NCI-H1092 (cell line): ENCODE measurements at places on chromosomes 3 and 15.

GRCh38 chr3:40939741-40940130 is 259.6 kb upstream of the CTNNB1 start:
- no peak for DNase-seq

- no peak for DNase-seq
Observed at GRCh38 chr3:177624528-177625495, 427.5 kb upstream of the TBL1XR1 start.

DNA sequence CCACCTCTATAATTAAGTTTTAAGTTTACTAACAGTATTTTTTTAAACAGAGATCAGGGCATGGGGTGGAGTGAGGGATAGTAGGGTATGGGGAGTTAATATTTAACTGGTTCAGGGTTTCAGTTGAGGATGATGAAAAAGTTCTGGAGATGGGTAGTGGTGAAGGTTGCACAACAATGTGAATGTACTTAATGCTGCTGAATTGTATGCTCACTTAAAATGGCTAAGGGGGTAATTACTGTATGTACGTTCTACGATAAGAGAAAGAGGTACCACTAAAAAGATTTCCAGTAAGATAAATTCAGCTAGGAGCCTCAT is 101.4 kb downstream of the TNIK start:
- DNase-seq, result no peak

GRCh38 chr3:61626484-61626883 is 65.1 kb downstream of the PTPRG start:
- DNase-seq, result no peak

DNA sequence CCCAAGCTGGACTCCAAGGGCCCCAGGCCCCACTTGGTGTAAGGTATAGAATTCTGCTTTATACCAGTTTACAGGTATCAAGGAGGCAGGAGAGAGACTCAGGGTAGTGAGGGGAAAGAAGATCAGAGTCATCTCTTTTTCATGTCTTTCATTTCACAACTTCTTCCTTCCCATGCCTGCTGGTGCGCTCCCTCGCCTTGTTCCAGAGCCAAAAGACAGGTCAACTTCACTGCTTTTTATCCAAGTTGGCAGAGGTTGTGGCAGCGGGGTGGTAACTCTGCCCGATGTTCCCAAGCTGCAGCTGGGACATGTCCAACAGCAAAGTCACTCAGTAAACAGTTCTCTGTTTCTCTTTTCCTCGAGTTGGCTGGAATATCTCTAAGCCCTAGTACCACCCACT is 86.3 kb upstream of the TCF12 start:
- DNase-seq, result no peak

GRCh38 chr3:114669614-114670013 is 375.8 kb downstream of the TIGIT start:
- no peak for DNase-seq

DNA sequence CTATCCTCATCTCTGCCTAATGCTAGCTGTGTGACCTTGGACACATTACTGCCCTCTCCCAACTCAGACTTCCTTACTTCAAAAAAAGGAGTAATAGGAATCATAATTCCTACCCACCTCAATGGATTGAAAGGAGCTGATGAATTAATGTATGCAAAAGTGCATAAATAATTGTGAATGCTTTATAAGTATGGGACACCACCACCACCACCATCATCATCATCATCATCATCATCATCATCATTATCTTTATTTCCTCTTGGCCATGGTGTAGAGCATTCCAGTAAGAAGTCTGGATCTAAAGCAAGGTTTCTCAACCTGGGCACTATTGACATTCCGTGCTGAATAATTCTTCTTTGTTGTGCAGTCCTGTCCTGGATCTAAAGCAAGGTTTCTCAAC is 282.5 kb downstream of the MEX3B start:
- DNase-seq, result no peak

- no peak for DNase-seq
Observed at GRCh38 chr3:50194903-50195500, 3.6 kb downstream of the GNAT1 start.

GRCh38 chr3:122103821-122104514 is 48.8 kb downstream of the CD86 start:
- DNase-seq, result no peak

DNA sequence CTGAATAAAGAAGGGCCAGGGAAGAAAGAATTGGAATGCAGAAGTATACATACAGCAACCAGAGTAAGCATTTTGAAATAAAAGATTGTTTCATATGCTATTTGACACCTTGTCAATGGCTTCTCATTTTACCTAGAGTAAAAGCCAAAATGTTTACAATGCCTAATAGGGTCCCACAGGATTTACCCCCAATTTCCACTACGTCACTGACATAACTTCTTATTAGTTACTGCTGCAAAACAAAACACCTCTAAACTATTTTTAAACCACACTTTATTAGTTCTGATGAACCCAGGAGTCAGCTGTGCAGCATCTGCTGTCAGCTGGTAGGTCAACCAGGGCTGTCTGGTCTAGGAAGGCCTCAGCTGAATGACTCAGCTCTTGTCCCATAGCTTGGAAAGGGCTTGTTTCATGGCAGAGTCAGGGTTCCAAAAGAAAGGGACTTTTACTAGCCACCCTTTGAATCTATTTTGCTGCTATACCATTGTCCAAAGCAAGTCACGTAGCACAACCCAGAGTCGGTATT is 945.1 kb downstream of the EPHA3 start:
- no peak for DNase-seq

DNA sequence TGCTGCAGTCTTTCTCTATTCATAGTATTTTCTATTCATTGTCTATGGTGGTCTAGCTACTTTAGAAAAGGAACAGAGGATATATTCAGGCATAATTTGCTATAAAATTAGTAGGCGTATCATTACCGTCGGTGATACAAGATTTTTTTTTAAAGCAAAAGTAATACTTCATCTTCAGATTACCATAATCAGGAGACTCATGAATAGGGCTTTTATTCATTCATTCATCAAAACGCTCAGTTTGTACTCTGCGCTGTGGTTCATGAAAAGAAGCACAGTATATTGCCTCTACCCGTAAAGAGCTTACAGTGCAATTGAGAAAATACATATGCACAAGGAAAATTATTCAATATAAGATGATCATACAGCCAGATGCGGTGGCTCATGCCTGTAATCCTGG is 136.7 kb upstream of the CHRM5 start:
- DNase-seq, result no peak

DNA sequence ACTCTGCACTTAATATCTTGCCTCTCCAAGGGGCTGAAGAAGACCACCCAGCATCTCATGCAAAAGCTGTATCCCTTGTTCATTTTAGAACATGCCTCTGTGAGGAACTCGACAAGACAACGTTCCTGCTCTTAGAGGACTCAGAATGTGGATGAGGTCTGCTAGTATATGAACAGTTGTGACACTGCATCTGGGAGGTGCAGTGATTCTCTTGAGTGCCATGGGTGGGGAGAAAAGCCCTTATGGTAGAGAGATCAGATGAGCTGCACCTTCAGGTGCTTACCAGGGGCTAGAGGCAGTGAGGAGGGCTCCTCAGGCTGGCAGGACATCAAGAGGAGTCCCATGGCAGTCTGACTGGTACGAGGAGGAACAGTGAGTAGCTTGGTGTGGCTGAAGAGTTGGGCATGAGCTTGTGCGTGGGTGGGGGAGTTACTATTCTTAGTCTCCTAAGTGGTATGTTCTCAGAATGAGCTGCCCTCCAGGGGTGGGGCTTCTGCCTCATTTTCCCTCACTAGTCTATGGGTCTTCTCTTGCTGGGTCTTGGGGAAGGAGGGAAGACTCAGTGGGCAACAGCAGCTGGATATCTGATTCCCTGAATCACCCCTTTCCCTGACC is 56.7 kb upstream of the ATP2B2 start:
- no peak for DNase-seq

DNA sequence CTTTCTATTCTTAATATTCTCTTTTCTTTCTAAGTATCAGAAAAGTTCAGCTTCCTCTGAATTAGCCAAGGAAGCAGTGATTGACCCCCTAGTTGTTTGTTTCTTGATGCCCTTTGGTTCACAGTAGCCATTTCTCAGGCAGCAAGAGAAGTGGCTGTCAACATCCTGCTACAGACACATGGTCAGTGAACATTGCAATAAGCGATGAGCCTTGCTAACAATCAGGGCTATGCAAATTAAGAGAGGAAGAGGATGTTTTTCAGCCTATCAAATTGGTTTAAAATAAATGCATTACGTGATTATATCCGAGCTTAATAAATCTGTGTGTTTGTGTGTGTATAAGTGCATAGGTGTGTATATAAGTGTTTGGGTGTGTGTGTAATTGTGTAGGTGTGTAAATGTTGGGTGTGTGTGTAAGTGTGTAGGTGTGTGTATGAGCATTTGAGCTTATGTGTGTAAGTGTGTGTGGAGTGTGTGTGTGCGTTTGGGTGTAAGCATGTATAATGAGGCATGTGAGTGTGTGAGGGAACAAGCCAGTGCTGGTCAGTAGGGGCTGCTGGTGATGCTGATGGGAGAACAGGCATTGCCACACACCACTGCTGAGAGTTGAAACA is 78.1 kb upstream of the XCR1 start:
- DNase-seq, result no peak

DNA sequence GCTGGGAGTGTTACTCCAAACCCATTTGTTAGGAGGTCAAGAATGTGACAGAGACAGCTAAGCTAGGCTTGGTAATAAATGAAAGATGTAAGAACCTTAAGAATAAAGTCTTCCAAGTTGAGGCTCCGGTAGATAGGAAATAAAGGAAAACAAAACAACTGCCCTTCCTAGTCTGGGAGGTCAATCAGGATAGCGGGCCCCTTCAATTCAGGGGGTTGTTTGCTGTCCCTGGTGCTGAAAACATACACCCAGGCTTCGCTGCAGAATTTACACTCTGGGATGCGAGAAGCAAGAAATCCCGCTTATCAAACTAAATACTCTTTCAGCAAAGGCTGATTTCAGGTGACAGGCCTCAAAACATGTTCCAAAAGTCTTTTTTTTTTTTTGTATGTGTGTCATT is 393.4 kb downstream of the NTRK3 start:
- DNase-seq, result no peak

GRCh38 chr15:95557226-95558046 is 773.1 kb upstream of the NR2F2 start:
- no peak for DNase-seq

DNA sequence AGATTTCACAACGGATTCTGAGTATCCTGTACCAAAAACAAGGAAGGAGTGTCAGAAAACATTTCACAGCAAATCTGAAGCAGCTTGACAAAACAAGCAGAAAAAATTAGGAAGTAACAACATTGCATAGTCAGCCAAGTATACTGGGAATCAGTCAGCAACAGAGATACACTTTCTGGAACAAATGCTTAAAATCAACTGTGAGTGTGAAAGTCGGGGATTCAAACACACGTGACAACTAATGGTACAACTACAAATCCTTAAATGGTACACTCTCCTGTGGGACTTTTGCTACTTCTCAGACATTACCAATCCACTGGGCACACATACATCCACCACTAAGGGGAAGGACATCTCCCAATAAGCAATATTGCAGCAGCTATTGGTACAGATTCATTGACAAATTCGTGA is 296.6 kb upstream of the MME start:
- DNase-seq, result no peak

GRCh38 chr3:114418724-114419543 is 125.1 kb downstream of the TIGIT start:
- DNase-seq, result peak; percentile 63

GRCh38 chr3:88640581-88640980 is 466.8 kb upstream of the EPHA3 start:
- no peak for DNase-seq

DNA sequence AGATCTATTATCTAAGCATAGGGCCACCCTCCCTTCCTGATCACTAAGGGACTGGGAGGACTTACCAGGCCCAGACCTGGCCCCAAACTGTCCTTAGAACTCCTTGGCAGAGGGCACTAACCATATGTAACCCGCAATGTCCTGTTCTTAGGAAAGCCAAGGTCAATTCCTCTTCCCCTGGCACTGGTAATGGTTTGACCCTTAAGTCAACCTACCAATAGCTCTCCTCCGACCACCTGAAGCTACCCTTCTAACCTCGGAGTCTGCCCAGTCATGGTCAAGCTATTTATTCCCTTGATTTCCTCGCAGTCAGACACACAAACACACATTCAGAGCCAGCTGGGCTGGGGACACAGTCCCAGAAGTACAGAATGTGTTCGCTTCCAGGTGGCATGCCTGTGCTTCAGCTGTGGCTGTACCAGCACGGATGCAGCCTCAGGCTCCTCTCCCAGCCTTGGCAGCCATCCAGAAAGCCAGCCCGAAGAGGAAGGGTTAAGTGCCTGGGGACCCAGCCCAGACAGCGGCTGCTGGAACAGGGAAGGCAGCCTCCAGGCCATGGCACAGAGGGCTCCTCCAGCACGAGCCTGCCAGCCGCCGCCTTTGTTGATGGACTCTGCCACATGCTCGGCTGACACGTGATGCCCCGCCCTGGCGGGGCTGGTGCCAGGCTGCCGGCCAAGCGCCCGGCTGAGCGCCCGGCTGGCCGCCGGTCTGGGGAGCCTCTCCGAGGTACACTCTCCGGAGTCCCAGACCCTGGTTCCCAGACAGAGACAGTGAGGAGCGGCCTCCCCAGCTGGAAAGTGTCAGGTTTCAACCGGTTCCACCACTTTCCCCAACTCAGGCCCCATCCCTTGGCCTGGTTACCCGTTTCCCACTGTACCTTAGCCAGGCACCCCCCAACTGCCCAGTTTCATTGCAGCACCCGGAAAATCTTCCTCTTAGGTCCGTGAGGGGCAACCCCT is 5.5 kb downstream of the BMF start:
- peak; percentile 87 for DNase-seq

DNA sequence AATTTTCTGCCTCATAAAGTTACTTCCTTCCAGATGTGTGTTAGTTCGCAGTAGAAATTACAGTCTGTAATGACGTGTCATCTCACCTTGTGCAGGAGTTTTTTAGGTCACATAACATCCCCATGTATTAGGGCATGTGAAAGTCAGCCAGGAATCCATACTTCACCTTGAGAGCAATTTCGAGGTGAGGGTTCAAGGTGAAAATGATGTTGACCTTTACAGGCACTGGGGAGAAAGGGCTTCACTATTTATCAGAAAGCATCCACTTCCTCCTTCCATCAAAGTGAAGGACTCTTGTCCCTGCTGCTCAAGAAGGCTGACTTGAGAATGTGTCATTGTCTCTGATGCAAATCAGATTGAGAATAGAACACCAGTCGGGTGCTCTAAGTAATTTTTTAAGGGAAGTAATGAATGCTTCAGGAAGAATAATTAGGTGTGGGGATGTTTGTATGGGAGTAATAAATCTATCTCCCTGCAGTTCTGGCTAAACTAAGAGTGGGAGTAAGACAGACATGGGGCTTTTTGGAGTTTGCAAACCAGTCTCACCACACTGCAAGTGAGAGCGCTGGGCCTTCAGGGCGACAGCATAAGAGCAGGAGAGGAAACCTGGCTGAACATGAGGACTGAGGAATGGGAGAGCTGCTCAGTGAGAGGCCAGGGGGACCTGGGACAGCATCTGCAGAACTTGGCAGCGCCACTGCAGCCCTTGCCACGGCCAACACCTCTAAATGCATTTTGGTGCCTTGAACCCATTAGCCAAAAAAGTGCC is 85.9 kb upstream of the IL12A start:
- DNase-seq, result no peak
